Ascending aorta (tissue), 2 donors: ENCODE measurements at places on chromosomes 6 and 20.

DNA sequence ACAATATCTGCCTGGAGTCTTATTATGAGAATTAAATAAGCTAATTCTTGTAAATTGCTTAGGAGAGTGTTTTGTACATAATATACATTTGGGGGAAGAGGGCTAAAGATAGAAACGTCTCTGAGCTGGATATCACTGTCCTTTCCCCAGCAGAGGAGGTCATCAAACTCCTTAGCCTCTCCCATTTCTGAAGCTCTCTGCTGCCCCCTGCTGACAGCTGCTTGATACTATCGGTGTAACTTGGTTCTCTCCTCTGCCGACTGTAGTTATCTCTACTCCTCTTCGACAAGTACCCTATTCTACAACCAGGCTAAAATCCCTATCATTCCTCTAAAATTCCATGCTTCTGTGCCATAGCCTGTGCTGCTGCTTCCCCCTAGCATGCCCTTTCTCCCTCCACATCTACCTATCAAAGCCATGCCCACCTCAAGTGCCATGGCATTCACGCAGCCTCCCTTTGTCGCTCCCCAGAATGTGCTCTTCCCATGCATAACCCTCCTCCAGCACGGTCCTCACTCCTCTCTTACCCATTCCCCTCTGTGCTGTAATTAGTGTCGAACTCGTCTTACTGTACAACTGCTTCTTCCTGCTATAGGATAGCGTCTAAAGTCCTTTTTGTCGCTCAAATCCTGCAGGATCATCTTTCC, 101.2 kb downstream of the EPM2A start:
- DNase-seq = no peak

- no peak for DNase-seq
Measured at GRCh38 chr6:110342759-110343158, 15.4 kb downstream of the METTL24 start.

GRCh38 chr6:137487181-137487868, 6.9 kb downstream of the OLIG3 start:
- no peak for DNase-seq

- no peak for DNase-seq
Measured at GRCh38 chr6:158938811-158939254, 61.2 kb downstream of the RSPH3 start.

DNA sequence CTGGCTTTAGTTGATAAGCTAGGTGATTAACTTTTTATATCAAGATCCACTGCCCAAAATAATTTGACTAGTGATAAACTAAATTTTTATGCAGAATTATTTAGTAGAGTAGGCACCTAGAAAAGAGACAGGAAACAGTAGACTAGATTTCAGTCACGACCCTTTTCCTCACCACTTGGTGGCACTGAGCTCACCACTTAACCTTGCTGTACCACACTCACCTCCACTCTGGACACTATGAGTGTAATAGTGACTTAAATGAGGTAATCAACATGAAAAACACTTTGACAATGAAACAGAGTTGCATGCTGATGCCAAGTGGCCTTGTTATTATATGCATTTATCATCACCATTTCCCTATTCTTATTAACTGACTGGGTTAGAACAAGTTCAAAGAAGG, 730.4 kb downstream of the KIF16B start:
- no peak for DNase-seq

GRCh38 chr6:40848038-40848437, 191.0 kb downstream of the UNC5CL start:
- no peak for DNase-seq

DNA sequence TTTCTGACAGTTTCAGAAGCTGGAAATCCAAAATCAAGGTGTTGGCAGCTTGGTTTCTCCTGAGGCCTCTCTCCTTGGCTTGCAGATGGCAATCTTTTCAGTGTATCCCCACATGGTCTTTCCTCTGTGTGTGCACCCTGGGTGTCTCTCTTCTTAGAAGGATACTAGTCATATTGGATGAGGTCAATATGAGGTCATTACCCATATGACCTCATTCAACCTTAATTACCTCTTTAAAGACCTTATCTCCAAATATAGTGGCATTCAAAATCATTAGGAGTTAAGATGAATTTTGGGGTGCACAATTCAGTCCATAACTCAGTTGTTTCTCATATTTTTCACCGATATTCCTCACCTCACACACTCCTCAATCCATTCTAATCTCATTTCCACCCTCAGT, 92.4 kb upstream of the TGM3 start:
- no peak for DNase-seq

GRCh38 chr6:26045065-26045927, 41.9 kb upstream of the HFE start:
- DNase-seq = peak; percentile 91

GRCh38 chr20:59731376-59731775, 127.0 kb downstream of the PHACTR3 start:
- DNase-seq = no peak

DNA sequence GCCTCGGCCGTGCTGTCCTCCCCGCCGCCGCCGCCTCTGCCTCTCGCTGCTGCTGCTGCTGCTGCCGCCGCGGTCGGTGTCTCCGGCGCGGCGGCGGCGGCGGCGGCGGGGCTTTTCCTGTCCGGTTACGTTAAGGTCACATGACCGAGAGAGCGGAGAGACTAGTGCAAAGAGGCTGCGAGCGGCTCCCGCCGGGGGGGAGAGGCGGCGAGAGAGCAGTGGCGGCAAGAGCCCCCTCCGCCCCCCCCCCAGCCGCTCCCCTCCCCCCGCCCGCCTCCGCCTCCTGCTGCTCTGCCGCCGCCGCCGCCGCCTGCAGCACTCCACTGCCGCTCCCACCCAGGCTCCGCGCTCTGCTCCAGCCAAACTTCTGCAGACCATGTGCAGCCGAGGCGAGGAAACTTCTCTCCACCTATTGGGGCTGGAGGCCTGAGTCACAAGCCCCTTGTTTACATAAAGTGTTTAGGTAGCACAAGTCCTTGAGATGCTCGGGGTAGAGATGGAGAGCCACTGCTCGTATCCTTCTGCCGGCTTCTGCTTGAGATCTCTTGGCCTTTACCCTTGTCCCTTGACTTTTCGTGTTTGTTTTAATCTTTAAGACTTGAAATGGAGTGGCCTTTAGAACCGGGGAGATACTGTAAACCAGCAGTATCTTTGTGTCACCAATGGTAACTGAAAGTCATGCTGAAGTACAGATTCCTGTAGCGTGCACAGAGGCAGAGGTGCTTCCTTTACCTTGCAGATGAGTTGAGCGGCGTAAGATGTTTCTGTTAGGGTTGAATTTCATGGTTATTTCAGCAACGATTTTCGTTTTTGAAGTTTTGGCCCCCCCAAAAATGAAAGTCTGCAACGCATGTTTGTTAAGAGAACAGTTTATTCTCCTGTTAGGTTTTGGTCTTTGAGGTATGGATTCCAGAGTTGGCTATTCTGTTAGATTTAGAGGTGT, at the start of gene ZBTB2:
ZBTB2 (minus strand) TSS at position 89 of the 943 bp plus-strand sequence. CDS start 17,922 bp downstream, outside the sequence.
- DNase-seq = peak; percentile 32
